BE2C (cell line): ENCODE measurements at places on chromosomes 3 and 15.

DNA sequence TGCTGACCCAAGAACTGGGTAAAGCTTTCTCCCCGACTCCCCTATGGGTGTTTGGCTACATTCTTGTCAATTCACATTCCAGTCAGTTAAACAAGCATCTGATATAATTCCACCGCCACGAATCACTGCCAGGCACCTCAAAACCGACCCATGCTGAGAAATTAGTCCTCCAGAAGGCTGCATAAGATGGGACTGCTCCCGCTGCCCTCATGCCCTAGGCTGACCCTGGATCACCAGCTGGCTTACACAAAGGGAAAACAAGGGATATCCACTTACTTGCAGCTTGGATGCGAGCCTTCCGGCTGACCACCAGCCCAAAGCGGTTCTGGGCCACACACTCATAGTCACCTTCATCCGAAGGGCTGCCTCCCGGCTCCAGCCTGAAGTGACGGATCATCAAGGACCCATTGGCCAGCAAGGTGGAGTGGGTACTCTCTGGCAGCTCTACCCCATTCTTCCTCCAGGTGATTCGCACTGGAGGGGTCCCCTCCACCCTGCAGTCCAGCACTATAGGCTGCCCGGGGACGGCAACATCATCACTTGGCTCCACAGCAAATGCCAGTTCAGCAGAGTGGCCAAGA, 2.9 kb downstream of the IGDCC3 start:
- DNase-seq = no peak

- no peak for DNase-seq
Measured at GRCh38 chr3:44132061-44132460, 109.6 kb upstream of the TOPAZ1 start.

DNA sequence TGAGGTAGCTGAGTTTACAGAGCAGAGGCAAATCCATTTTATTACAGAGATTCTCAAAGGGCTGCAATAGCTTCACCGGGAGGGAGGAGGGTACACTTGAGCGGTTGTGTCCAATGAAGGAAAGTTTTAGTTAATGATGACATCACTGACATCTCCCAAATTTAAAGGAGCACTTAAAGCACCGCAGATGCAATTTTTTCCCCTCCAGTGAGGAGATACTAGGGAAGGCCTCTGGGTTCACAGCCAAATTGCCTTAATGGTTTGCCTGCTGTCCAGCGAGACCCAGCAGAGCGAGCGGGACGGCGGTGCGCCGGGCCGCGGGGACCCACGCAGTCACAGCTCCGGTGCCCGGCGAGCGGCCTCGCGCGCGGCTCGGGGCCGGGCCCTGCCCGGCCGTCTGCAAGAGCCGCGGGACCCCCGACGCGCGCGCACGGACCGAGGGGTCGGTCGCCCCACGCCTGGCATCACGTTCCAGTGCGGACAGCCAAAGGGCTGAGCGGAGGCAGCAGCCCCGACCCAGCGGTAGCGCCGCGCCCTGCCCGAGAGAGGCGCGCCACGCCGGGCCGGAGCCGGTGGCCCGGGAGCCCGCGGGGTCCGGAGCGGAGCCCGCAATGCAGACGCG, 160.5 kb upstream of the CHRNA7 start:
- DNase-seq = peak; percentile 22

DNA sequence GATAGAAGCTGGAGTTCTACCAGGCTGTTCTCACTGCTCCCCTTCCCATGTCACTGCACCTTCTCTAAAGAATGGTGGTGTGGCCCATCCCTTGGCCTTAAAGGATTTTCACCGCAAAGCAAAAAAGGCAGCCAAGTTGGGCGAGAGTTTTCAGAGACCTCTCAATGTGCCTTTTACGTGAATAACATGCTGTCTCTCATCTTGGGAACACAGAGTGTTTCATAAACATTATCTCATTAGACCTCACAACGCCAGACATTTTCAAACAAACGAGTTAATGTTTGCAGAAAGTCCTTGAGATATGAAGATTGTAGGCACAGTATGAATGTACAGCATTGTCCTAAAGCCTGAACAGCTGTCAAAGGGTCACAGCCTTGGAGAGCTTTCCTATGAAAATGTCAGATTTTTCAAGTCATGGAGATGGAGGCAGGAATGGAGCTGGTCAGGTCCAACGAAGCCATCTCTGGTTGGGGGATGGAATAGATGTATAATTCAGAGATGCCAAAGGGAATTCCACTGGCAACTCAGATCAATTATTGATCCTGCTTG, 21.3 kb downstream of the TM4SF1 start:
- DNase-seq = no peak

DNA sequence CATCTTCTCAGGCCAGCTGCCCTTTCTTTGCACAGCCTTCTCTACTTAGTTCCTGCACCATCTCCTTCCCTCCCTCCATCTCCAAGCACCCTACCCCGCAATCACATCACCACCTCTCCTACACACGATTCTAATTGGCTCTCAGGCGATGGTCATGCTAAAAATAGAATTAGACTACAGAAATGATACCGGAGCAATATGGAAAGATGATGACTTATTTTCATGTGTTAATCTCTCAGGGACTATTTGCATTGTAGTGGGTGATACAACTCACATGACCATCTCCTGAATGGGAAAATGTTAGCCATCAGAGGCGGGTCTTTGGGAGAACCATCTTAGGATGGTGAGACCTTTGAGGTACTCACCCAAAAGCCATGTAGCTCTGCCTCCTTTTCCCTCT, 54.7 kb upstream of the PPARG start:
- DNase-seq = no peak

GRCh38 chr15:30816430-30816829, 87.3 kb upstream of the FAN1 start:
- DNase-seq = no peak

- no peak for DNase-seq
Measured at GRCh38 chr15:98914626-98915025, 93.0 kb downstream of the PGPEP1L start.

GRCh38 chr15:89088605-89089315, 504 bp downstream of the ABHD2 start:
- peak; percentile 21 for DNase-seq

DNA sequence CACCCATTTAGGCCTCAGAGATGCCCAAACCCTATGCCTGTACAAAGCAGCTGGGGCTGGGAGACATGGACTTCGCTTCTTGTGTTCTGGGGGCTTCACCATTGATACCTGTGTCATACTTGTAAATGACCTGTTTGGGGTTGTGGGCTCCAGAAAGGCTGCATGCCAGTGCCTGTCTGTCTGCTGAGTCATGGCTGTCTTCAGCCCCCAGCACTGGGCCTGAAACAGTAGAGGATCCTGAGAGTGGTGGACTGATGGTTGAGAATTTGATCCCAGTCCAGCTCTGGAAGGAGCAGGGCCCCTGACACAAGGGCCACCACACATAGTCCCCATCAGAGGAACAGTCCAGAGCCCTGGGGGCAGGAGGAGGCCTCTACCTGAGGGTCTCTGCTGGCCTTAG, 24.6 kb upstream of the APEH start:
- DNase-seq = no peak
